Tibial artery (tissue), 4 donors: ENCODE measurements at places on chromosomes 13 and 19.

- DNase-seq, result no peak
- H3K4me3 ChIP-seq, result no peak overlapping the region
- no peaks in the 10 kb centered on the region for H3K27me3 ChIP-seq
- no peak overlapping the region for H3K27ac ChIP-seq
- H3K4me1 ChIP-seq, result no peaks in the 10 kb centered on the region
These were observed 10.1 kb upstream of the LRCH1 start for GRCh38 chr13:46542833-46543232.

DNA sequence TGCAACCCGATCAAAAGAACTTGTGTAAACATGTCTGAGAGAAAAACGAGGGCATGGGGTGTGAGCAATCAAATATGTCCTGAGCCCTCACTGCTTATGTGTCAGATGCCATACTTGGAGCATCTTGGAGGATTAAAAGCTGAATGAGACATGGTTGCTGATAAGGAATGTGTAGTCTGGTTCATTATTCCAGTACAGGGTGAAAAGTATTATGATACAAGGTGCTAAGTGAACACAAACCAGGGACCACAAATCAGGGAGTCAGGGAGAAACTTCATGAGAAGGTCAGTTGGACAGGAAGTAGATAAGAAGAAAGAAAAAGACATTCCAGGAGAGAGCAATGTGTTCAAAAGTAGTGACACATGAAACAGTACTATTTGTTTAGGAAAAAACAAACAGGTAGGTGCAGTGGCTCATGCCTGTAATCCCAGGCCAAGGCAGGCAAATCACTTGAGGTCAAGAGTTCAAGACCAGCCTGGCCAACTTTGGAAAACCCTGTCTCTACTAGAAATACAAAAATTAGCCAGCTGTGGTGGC is 2.0 kb upstream of the RCBTB1 start:
- no peak for DNase-seq
- H3K4me1 ChIP-seq, result peaks cover 19% of the 10 kb centered on the region
- no peaks in the 10 kb centered on the region for H3K27me3 ChIP-seq
- H3K36me3 ChIP-seq, result no peaks in the 10 kb centered on the region
- no peak overlapping the region for H3K4me3 ChIP-seq
- no peak overlapping the region for H3K27ac ChIP-seq

DNA sequence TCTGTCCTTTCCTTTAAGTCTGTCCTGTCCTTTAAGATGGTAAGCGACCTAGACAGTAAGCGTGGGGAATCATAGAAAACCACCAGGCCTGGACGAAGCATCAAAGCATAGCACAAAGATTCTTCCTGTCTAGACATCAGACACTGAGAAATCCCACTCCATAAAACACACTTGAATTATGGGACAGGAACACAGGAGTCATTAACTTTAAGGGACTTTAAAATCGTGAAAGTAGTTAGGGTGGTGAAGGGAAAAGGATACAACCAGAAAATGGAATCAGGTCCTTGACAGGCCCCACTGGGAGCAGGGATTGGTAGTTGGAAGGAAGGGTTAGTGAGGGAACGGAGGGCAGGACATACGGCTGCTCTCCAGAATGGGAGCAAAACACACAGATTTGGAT is 31.6 kb upstream of the C1QTNF9 start:
- no peak overlapping the region for H3K27ac ChIP-seq
- H3K4me3 ChIP-seq, result no peak overlapping the region
- DNase-seq, result no peak
- no peaks in the 10 kb centered on the region for H3K27me3 ChIP-seq
- H3K36me3 ChIP-seq, result no peaks in the 10 kb centered on the region
- peaks cover 3% of the 10 kb centered on the region for H3K4me1 ChIP-seq

- no peak overlapping the region for H3K27ac ChIP-seq
- H3K4me3 ChIP-seq, result no peak overlapping the region
- no peaks in the 10 kb centered on the region for H3K27me3 ChIP-seq
- H3K36me3 ChIP-seq, result no peaks in the 10 kb centered on the region
- DNase-seq, result no peak
- H3K4me1 ChIP-seq, result no peaks in the 10 kb centered on the region
These were observed 575.2 kb downstream of the DACH1 start for GRCh38 chr13:71291842-71292146.

GRCh38 chr13:60282186-60282585 is 114.8 kb upstream of the TDRD3 start:
- H3K4me1 ChIP-seq, result no peaks in the 10 kb centered on the region
- no peaks in the 10 kb centered on the region for H3K36me3 ChIP-seq
- no peak overlapping the region for H3K27ac ChIP-seq
- no peak for DNase-seq

GRCh38 chr19:29805031-29805965 is 6.5 kb upstream of the CCNE1 start:
- DNase-seq, result no peak
- no peaks in the 10 kb centered on the region for H3K27me3 ChIP-seq
- H3K4me3 ChIP-seq, result no peak overlapping the region
- H3K36me3 ChIP-seq, result no peaks in the 10 kb centered on the region
- H3K4me1 ChIP-seq, result no peaks in the 10 kb centered on the region

DNA sequence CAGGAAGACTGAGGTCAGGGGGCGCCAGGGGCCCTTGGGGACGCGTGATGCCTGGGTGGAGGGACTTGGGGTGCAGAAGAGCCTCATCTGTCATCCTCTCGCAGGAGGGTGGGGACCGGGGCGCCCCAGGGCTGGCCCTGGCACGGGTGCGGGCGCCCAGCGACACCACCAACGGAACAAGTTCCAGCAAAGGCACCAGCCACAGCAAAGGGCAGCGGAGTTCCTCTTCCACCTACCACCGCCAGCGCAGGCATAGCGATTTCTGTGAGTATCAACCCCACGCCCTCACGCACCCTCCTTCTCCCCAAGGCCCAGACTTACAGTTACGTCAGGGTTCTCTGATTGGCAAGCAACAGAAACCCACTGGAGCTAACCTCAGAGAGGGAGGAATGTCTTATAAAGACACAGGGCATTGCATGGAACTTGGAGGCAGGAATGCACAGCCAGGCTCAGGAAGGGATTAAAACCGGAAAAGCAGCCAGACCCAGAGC is 29.4 kb downstream of the MARK4 start:
- H3K4me1 ChIP-seq, result no peaks in the 10 kb centered on the region
- no peak overlapping the region for H3K4me3 ChIP-seq
- DNase-seq, result no peak

- no peak overlapping the region for H3K4me3 ChIP-seq
- DNase-seq, result no peak
- H3K4me1 ChIP-seq, result peaks cover 7% of the 10 kb centered on the region
- H3K27ac ChIP-seq, result no peak overlapping the region
These were observed 802.5 kb upstream of the SLITRK1 start for GRCh38 chr13:84684804-84685203.

DNA sequence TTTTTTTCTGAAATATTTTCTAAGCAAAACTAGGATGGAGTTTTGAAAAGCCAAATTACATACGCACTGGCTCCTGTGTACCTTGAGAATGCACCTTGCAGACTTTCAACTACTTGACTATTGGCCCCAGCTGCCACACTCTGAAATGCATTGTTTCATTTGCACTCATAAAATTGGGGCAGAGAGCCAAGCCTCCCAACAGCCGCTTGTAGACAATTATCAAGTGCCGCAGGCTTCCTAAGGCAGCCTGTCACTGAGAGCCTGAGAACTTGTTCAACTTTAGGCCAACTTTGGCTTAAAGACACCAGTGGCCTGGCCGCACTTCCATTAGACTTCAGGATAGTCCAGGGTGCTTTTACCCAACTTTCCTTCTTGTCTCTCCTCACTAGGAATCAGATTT is 115.7 kb upstream of the STARD13 start:
- no peak overlapping the region for H3K4me3 ChIP-seq
- no peaks in the 10 kb centered on the region for H3K27me3 ChIP-seq
- H3K4me1 ChIP-seq, result no peaks in the 10 kb centered on the region
- no peaks in the 10 kb centered on the region for H3K36me3 ChIP-seq
- DNase-seq, result no peak

- peaks cover 64% of the 10 kb centered on the region for H3K36me3 ChIP-seq
- no peak overlapping the region for H3K27ac ChIP-seq
- no peaks in the 10 kb centered on the region for H3K4me1 ChIP-seq
- H3K27me3 ChIP-seq, result no peaks in the 10 kb centered on the region
- no peak overlapping the region for H3K4me3 ChIP-seq
These were observed 72.3 kb downstream of the GPR12 start for GRCh38 chr13:26688286-26688685.

- peak overlapping the region; percentile 83 for H3K27ac ChIP-seq
- H3K4me1 ChIP-seq, result peaks cover 41% of the 10 kb centered on the region
- peak overlapping the region; percentile 100 for H3K4me3 ChIP-seq
- no peak for DNase-seq
- H3K36me3 ChIP-seq, result peaks cover 8% of the 10 kb centered on the region
- H3K27me3 ChIP-seq, result no peaks in the 10 kb centered on the region
These were observed 4.6 kb downstream of the FBXL3 start for GRCh38 chr13:77022341-77022740.

- no peak for DNase-seq
- no peaks in the 10 kb centered on the region for H3K36me3 ChIP-seq
- no peaks in the 10 kb centered on the region for H3K27me3 ChIP-seq
- H3K27ac ChIP-seq, result peak overlapping the region; percentile 58
These were observed 19.9 kb upstream of the PNMA8C start for GRCh38 chr19:46448601-46449000.

DNA sequence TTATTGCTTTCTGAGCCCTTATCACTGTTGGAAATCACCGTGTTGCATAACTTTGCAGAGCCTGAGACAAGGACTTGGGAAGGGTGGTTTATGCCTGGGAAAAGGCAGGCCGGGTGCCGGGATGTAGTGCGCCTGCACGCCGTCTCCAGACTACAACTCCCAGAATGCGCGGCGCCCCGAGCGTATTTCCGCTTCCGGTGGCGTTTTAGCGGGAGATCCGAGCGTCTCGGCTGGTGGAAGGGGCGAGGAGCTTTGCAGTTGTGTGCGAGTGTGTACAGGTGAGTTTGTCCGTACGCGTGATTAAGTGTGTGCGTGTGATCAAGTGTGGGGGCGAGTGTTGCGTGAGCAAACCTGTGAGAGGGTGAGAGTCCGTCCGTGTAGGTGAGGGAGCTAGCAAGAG is 75.4 kb downstream of the PEG3 start:
- peak overlapping the region; percentile 41 for H3K4me3 ChIP-seq
- peak; percentile 65 for DNase-seq
- peaks cover 5% of the 10 kb centered on the region for H3K4me1 ChIP-seq
- H3K27ac ChIP-seq, result no peak overlapping the region
- H3K27me3 ChIP-seq, result no peaks in the 10 kb centered on the region
- no peaks in the 10 kb centered on the region for H3K36me3 ChIP-seq

- peaks cover 7% of the 10 kb centered on the region for H3K4me1 ChIP-seq
- H3K27me3 ChIP-seq, result no peaks in the 10 kb centered on the region
- H3K36me3 ChIP-seq, result no peaks in the 10 kb centered on the region
- no peak for DNase-seq
These were observed 278.1 kb downstream of the DNAJC15 start for GRCh38 chr13:43301346-43301969.

DNA sequence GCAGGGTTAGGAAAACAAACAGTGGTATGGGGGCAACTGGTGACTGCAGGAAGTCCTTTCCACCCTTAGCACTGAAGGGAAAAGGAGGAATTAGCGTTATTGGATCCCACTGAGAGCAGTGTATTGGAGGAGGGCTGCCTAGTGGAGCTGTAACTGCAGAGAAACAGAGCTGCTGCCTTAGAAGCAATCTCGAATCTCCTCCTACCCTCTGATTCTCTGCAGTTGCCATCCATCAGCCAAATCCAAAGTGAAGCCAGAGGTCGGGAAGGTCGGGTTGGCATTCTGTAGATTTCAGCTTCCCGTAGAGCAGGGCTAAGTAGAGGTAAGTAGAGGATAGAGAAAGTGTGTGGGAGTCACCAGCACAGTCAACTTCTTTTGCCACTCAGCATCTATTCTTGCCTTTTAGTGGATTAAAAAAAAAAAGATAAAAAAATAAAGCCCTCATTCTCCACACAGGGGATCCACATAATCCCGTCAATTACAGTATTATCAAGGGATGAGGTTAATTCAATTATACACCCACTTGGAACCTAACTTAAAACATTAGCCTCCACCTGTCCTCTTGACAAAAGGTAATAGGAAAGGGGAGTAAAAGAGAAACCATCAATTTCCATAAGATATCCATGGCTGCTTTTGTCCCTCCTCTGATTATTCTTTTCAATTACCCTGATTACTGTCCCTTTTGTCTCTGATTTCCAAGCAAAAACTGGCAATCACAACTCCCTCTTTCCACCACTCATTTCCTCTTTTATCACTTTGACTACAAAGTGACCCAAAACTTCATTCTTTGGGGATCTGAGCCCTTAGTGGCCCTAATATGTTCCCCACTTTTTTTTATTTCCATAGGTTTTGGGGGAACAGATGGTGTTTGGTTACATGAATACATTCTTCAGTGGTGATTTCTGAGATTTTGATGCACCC is 234.7 kb downstream of the RBM26 start:
- no peak overlapping the region for H3K27ac ChIP-seq
- no peaks in the 10 kb centered on the region for H3K36me3 ChIP-seq
- no peak for DNase-seq
- H3K27me3 ChIP-seq, result no peaks in the 10 kb centered on the region
- no peak overlapping the region for H3K4me3 ChIP-seq
- H3K4me1 ChIP-seq, result no peaks in the 10 kb centered on the region

DNA sequence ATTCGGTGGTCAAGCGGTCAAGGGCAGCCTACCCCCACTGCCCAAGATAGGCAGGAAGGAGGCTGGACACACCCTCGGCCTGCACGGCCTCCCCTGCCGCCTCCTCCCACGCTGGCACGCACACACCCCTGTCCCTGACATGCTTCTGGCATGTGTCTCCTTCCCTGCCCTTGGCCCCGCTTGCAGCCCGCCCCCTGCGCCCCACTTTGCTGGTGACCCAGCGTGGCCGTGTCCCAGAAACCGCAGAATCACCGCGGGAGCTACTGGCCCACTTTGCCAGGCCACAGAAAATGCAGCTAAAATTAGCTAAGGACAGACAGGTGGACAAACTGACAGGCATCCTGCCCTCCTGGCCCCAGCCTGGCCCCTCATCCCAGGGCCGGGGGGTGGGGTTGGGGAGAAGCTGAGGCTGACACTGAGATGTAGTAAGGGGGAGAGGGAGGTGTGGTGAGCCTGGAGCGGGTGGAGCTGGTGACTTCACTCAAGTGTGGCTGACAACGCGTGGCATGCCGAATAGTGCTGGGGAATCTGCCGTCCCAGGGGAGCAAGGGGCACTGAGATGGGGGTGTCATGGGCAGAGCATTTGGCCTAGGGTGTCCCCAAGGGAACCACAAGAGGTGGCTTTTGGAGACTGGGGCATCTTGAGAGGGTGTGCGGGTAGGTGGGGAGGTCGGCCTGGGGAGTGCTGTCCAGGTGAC is 2.4 kb downstream of the SHANK1 start:
- DNase-seq, result no peak
- no peaks in the 10 kb centered on the region for H3K36me3 ChIP-seq
- H3K4me3 ChIP-seq, result no peak overlapping the region
- H3K27me3 ChIP-seq, result no peaks in the 10 kb centered on the region

- H3K4me3 ChIP-seq, result no peak overlapping the region
- no peaks in the 10 kb centered on the region for H3K27me3 ChIP-seq
- H3K36me3 ChIP-seq, result no peaks in the 10 kb centered on the region
- DNase-seq, result no peak
- no peak overlapping the region for H3K27ac ChIP-seq
- H3K4me1 ChIP-seq, result peaks cover 16% of the 10 kb centered on the region
These were observed 37.6 kb upstream of the SHKBP1 start for GRCh38 chr19:40539070-40539469.

- no peak overlapping the region for H3K4me3 ChIP-seq
- no peaks in the 10 kb centered on the region for H3K36me3 ChIP-seq
- DNase-seq, result no peak
- H3K27me3 ChIP-seq, result no peaks in the 10 kb centered on the region
- no peaks in the 10 kb centered on the region for H3K4me1 ChIP-seq
- H3K27ac ChIP-seq, result no peak overlapping the region
These were observed 82.7 kb upstream of the PCDH8 start for GRCh38 chr13:52931131-52931530.

- H3K27me3 ChIP-seq, result no peaks in the 10 kb centered on the region
- no peaks in the 10 kb centered on the region for H3K36me3 ChIP-seq
- no peaks in the 10 kb centered on the region for H3K4me1 ChIP-seq
- no peak overlapping the region for H3K27ac ChIP-seq
- DNase-seq, result no peak
These were observed 19.5 kb downstream of the MYO1F start for GRCh38 chr19:8557642-8558238.
